Muscle of leg (tissue), 16 donors: ENCODE measurements at places on chromosomes 1 and 21. TPM values are rescaled to one million over a fixed set of nuclear protein-coding genes. Genes with fewer than 3 reads are reported as not detected.

DNA sequence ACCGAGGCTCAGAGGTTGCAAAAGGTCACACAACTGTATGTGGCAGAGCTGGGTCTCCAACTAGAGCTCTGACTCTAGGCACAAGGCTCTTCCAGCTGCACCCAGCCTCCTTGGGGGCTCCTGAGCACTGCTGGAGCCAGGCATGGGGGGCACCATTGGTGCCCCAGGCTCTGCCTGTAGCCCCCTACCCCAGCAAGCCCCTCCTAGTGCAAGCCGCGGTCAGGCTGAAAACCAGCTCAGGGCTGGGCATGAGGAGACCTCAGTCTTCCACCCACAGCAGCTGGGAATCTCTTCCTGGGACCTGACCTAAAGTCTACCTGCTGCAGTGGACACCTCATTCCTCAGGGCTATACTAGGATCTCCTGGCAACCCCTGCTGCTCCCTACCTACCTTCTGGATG is 14.6 kb downstream of the TNNT2 start:
- H3K4me1 ChIP-seq, result peaks cover 35% of the 10 kb centered on the region
- H3K27me3 ChIP-seq, result no peaks in the 10 kb centered on the region
- no peak overlapping the region for H3K27ac ChIP-seq

DNA sequence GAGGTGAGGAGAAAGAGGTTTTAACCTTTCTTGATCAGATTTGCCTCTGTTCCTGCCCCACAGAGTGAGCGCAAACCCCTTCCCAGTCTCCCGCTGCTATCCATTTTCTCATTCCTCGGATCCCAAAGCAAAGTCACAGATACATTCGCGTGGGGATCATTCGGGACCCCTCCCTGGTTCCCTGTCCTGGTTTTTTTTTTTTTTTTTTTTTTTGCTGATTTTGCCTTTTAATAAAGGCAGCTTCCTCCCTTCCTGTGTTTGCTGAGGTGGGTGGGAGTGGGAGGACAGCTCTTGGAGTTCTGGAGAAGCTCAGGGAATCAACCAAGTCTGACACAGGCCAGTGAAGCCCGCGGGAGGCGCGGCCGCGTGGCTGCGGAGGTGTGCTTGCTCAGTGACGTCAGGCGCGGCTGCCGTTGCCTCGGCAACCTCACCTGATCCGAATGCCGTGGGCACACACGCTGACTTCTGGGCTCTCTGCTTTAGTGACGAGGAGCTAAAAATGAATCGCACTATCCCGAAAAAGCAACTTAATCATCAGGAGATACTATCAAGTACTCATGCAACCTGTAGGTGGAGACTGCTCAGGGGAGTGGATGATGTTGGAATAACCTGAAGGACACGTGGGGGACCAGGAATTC is 106.4 kb downstream of the TBX19 start:
- no peak overlapping the region for H3K27ac ChIP-seq
- peaks cover 5% of the 10 kb centered on the region for H3K4me1 ChIP-seq
- H3K4me3 ChIP-seq, result no peak overlapping the region
- DNase-seq, result no peak
- no peaks in the 10 kb centered on the region for H3K36me3 ChIP-seq

DNA sequence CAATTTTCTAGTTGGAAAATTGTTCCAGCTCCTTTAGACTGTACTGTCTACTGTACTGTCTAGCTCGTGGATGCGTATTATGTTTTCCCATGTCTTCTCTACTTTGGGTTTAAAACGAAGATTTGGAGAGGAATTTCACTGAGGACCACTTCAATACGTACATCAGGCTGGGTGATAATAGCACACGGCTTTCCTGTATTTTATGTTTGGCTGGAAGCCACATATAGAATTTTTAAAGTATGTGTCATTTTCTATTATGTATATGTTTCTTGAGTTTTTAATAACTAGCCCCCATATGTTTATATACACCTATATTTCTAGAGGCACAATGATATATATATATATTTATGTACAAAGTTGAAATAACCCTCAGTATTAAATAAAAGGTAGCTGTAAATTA is 226.4 kb downstream of the GREM2 start:
- no peaks in the 10 kb centered on the region for H3K4me1 ChIP-seq
- H3K27me3 ChIP-seq, result no peaks in the 10 kb centered on the region
- no peak for DNase-seq
- no peaks in the 10 kb centered on the region for H3K36me3 ChIP-seq
- no peak overlapping the region for H3K27ac ChIP-seq

DNA sequence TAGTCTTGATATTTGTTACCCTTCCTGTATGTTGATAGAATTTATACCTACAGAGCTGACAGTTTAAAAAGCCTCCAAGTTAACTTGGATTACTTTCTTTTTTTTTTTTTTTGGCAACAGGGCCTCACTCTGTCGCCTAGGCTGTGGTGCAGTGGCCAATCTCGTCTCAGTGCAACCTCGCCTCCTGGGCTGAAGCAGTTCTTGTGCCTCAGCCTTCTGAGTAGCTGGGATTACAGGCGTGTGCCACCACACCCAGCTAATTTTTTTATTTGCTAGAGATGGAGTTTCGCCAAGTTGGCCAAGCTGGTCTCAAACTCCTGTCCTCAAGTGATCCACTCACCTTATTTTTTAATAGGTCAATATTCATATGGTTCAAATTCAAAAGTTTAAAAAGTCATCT is 32.7 kb downstream of the WDTC1 start:
- no peak overlapping the region for H3K27ac ChIP-seq
- no peak overlapping the region for H3K4me3 ChIP-seq
- H3K27me3 ChIP-seq, result no peaks in the 10 kb centered on the region
- no peak for DNase-seq
- H3K4me1 ChIP-seq, result no peaks in the 10 kb centered on the region
- peaks cover 17% of the 10 kb centered on the region for H3K36me3 ChIP-seq

- peaks cover 62% of the 10 kb centered on the region for H3K36me3 ChIP-seq
- H3K4me1 ChIP-seq, result no peaks in the 10 kb centered on the region
- H3K27ac ChIP-seq, result no peak overlapping the region
These were observed 30.9 kb upstream of the CCDC17 start for GRCh38 chr1:45654540-45655280.

DNA sequence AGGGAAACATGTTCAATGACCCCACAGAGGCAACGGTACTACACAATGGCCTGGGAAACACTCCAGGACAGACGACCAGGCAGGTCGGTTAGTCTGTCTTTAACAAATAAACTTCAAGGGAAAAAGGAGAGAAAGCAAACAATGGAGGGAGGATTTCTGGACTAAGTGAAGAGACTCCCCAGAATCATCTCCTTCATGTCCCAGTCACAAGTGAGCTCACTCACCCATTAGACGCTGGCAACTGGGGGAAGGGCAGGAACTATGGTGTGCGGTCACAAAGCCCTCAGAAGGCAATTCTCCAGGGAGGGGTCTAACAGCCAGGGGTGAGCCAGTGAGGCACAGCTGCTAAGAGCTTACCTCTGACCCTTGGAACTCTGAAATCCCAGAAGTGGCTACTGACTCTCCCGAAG is 55.7 kb upstream of the NADK start:
- H3K4me3 ChIP-seq, result no peak overlapping the region
- H3K4me1 ChIP-seq, result peaks cover 2% of the 10 kb centered on the region
- H3K36me3 ChIP-seq, result peaks cover 35% of the 10 kb centered on the region
- no peak for DNase-seq
- no peaks in the 10 kb centered on the region for H3K27me3 ChIP-seq
- no peak overlapping the region for H3K27ac ChIP-seq

DNA sequence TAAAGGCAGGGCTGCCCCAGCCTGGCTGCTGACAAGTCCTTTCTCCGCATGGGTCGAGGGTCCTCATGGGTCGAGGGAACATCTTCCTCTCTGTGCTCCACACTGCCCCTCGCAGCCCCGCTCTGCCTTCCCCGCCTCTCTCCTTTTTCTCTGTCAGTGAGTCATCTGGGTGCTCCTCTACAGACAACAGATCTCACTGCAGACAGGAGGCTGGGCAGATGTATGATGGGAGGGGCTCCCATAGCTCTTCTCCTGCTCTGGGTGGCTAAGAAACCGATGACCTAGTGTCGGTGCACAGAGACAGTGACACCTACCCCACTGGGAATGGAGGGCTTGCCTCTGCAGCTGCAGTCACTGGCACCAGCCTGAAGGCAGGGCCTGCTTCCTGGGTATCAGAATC is 5.5 kb downstream of the KCNA10 start:
- no peak for DNase-seq
- no peak overlapping the region for H3K4me3 ChIP-seq
- no peaks in the 10 kb centered on the region for H3K36me3 ChIP-seq
- H3K27ac ChIP-seq, result no peak overlapping the region
- no peaks in the 10 kb centered on the region for H3K27me3 ChIP-seq
- peaks cover 7% of the 10 kb centered on the region for H3K4me1 ChIP-seq

DNA sequence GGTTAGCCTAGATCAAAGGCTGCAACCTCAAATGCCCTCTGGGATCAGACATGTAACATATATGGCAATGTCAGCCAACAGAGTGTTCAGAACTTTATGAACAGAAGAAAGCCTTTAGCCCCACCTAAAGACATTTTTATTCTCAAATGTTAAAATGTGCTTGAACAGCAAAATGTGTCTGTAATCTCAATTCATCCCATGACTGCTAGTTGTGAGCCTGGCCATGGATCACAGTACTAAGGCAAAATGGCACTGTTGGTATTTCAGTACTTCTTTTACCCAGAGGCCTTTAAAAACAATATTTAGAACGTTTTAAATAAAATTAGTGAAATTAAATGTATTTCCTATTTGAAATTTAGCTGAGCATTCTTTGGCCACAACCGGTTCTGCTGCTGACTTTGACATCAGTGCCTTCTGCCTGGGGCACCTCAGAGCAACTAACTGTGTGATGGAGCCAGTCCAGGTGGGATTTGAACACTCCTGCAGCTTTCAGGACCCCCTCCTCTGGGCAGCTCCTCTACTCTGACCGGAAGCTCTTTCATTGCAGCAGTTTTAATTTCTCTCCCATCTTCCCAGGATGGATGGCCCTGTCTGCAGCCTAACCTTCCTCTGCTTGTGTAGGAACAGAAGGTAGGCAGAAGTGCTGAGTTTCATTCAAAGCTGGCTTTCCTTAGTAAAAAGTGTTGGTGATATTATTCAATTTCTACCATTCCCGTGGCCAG is 68.3 kb upstream of the NFIA start:
- H3K27me3 ChIP-seq, result no peaks in the 10 kb centered on the region
- H3K4me1 ChIP-seq, result peaks cover 14% of the 10 kb centered on the region
- no peak for DNase-seq
- H3K4me3 ChIP-seq, result no peak overlapping the region

DNA sequence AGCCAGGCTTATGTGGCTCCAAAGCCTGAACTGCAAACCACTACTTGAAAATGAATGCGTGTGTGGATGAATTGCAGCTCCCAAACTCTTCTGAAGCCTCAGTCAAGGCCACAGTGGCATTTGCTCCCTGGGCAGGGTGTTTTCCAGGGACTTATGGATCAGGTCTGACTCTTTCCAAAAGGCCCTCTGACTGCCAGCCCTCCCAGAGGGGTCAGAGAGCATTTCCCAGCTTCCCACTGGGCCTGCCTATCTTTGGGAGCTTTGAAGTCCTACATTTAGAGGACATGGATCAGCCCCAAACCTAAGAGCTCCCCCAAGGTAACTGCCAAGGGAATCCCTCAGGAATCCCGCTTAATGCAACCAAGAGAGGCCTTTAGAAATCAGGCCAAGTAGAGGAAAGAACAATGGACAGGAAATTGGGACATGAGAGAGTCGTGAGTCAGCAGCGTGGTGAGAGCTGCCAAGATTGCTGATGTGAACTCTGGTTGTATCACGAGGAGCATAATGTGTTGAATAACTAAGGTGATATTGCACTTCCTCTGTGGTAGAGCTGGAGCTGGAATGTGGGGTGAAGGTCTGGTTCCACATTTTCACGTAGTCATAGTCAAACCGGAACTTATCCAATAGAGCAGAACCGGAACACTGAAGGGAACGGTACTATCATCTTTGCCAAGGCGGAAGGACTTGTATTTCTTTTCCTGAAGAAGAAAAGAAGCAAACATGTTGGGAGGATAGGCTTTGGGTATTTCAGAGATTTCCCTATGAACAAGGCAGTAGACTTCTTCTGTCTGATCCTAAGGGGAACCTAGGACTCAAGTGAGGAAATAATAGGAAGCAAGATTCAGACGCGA is 99.4 kb upstream of the JUN start:
- DNase-seq, result peak; percentile 77
- no peaks in the 10 kb centered on the region for H3K36me3 ChIP-seq
- H3K4me1 ChIP-seq, result peaks cover 36% of the 10 kb centered on the region
- no peak overlapping the region for H3K4me3 ChIP-seq
- H3K27ac ChIP-seq, result peak overlapping the region; percentile 73
- H3K27me3 ChIP-seq, result no peaks in the 10 kb centered on the region

- peak overlapping the region; percentile 62 for H3K4me3 ChIP-seq
- peak overlapping the region; percentile 48 for H3K27ac ChIP-seq
- H3K4me1 ChIP-seq, result peaks cover 16% of the 10 kb centered on the region
- no peaks in the 10 kb centered on the region for H3K36me3 ChIP-seq
These were observed 113.0 kb downstream of the OSBPL9 start for GRCh38 chr1:51729824-51730301.

GRCh38 chr1:47435506-47436303 is 2.1 kb upstream of the FOXD2 start:
- no peak overlapping the region for H3K4me3 ChIP-seq
- no peaks in the 10 kb centered on the region for H3K36me3 ChIP-seq
- H3K27ac ChIP-seq, result no peak overlapping the region
- peaks cover 34% of the 10 kb centered on the region for H3K4me1 ChIP-seq

DNAI4 gene
- polyA plus RNA-seq, result 2.2 TPM

CR1 gene
- polyA plus RNA-seq, result 0.96 TPM

HFM1 gene
- polyA plus RNA-seq, result 2.2 TPM

FAM229A gene
- polyA plus RNA-seq, result 4.2 TPM
